ENCODE measurements at places on chromosomes 11 and 22.

DNA sequence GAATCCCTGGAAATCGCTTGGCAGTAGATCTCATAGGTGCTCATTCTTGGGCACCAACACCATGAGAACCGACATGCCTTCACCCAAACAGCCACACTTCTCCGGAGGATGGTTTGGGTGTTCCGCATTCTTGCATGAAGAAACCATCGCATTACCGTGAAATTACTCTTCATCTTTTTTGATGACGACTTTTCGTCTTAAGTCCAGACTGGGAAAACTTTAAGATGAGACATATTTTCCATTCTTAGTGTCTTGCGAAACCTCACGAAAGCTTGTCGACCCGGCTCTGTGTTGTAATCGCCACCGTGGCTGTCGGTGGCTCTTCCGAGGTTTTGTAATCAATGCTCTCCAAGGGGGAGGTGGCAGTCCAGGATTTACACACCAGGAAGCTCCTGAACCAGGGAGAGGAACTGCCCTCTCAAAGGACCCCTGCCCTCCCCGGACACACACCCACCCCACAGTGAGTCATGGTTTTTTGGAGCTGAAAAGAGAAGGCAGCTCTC, 1.7 kb downstream of the TOM1 start:
- no peak for DNase-seq

DNA sequence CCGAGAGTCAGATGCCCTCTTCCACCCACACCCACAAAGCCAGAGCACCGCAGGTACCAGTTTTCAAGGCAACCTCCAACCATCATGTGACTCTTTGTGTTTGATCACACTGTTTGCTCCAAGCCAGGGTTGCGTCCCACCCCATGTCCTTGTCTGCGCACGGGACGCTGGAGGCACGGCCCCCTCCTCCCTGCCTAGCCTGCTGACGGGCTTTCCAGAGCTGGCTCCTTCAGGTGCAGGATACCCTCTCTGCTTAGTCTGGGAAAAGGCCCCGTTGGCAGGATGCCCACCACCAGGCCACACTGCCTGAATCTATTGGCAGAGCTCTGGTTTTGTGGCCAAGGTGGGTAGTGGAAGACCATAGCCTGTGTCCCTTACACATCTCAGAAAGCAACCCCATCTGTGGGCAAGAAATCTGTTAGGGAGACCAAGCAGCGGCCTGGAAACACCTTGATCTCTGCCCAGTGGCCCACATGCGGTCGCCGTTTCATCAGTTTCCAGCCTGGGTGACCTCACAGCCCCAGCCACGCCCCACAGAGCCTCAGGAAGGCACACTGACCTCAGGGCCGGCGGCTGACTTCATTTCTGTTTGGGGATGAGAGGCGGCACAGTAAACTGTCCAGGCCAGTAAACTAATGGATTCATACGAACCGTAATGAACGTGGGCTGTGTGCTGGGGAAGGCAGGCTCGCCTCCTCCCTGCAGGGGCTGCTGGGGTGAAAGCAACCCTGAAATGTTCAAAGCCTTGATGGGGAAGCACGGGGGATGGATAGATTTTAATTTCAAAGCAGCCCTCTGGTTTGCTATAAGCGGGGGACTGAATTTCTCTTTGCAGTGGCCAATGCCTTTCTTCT, 25.8 kb downstream of the CDPF1 start:
- DNase-seq = no peak

DNA sequence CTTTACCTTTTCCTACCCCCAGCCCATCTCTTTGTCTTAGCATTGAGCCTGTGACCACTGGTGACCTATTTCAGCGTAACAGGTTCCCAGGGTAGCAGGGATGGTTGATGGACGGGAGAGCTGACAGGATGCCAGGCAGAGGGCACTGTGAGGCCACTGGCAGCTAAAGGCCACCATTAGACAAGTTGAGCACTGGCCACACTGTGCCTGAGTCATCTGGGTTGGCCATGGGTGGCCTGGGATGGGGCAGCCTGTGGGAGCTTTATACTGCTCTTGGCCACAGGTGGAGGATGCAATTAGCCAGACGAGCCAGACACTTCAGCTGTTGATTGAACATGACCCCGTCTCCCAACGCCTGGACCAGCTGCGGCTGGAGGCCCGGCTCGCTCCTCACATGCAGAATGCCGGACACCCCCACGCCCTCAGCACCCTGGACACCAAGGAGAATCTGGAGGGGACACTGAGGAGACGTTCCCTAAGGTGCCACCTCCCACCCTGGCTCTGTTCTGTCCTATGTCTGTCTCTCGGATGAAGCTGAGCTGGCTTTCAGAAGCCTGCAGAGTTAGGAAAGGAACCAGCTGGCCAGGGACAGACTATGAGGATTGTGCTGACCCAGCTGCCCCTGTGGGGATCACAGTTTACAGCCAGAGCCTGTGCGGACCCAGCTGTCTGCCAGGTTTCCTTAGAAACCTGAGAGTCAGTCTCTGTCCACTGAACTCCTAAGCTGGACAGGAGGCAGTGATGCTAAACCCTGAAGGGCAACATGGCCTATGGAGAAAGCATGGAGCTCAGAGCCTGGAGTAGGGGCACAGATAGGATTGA, 29.8 kb downstream of the PIK3IP1 start:
- DNase-seq = no peak

GRCh38 chr11:131739243-131739882, 368.9 kb downstream of the NTM start:
- DNase-seq = no peak

- DNase-seq = no peak
Observed at GRCh38 chr22:44183287-44183588, 2.5 kb downstream of the PARVG start.

GRCh38 chr11:67022341-67022933, 497 bp upstream of the SYT12 start:
- DNase-seq = no peak

DNA sequence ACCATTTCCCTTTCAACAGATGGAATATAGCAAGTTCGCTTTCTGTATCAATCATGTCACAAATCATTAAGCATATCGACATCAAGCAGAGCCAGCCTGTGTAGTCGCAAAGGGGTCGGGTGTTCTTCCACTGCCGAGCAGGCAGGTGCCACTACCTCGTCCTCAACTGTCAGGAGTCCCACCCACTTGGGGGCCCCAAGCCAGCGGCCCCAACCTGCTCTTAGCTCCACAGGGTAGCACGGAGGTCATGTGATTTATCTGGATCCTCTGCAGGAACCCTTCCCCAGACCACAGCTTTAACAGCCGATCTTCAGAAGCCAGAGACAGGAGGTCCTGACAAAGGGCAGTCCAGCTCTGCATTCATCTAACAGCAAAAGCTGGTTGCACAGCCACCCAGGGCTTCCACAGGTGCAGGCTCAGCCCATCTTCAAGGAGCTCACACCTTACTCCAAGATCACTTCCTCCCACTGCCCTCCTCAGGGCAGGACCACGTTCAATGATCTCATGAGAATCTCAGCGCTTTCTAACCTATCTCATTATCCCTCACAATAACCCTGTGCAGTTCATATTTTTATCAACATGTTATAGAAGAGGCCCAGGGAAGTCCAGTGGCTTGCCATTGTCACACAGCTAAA, 110.2 kb downstream of the TRIM29 start:
- DNase-seq = no peak

DNA sequence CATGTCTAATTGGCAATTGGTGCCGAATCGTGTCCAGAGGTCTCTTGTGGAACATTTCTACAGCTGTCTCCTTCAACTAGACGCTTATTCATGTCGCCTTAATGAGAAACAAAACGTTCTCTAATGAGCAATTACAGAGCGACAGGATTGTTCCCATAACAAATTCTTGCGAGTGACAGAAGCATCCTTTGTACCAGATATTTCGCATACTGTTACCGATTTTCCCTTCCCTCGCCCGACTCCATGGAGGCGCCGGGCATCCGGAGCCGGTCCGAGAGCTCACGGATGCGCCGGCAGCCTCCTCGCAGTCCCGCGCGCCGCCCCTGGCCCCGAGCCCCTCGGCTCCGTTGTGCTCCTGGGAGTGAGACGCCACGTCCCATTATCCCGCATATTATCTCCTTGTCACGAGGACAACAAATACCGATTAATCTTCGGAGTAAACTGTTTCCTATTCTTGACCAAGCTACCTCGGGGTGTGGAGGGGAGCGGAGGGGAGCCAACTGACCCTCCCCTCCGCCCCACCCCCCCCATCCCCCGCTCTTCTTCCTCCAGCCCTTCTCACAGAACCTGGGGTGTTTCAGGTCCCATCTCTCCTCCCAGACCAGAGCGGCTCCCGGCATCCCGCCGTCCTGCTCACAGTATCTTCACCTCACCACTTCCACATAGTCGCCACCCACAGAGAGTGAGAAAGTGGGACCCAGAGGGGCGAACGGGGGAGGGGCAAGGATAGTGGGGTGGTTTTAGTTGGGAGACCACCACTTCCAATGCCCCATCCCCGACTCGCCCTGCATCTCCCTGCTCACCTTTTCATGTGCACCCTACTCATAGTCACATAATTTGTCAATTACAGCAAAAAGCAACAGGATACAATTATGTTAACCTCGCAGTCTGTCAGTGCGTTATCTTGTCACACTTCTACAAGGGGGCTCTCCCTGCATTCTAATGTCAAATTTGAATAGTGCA, 11.4 kb downstream of the PAX6 start:
- DNase-seq = no peak

DNA sequence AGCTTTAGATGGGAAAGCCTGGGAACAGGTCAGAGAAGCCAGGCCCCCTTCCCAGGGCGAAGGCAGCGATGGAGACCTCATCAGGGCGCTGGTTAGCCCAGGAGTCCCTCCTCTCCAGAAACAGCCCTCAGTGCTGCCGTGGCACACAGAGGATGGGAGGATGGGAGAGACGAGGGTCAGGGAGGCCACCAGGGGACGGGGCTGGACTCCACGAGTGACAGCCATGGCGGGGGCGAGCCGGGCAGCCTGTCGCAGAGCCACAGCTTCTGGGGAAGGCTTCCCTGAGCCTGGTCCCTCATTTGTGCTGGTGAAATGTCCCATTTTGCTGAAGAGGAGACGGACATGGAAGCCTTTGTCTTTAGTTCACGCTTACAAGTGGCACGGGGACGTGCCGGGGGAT, 1390.5 kb downstream of the TBC1D22A start:
- no peak for DNase-seq

DNA sequence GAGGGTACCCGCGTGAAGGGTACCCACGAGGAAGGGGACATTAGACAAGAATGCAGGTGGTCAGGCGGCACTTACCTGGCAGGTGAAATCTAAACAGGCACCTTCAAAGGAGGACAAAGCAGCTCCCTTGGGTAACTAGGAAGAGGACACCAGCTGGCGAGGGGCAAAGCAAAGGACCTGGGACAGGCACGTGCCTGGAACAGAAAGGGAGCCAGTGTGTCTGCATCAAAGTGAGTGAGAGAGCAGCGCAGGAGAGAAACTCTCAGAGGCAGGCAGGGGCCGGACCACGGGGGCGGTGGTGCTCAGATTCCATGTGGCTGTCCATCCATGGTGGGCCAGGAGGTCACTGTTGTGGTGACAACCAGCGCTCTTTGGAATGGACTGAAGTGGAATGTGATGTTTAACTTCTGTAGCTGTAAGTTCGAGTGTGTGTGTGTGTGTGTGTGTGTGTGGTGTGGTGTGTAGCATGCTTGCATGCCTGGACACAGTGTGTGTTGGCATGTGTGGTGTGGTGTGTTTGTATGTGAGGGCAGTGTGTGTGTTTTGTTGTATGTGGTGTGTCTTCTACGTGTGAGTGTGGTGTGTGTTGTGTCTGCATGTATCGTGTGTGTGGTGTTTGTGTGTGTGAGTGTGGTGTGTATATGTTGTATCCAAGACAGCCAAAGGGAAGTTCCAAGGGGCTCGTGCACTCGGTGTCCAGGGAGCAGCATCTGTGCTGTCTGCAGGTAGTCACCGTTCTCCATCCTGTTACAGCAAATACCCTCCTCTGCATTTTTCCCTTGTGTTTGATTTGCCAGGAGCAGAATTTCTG, 86.4 kb downstream of the CDKN1C start:
- peak; percentile 58 for DNase-seq

- DNase-seq = no peak
Observed at GRCh38 chr11:80173371-80174136, 732.7 kb upstream of the TENM4 start.

GRCh38 chr11:93942176-93942575, 79.0 kb upstream of the HEPHL1 start:
- no peak for DNase-seq

DNA sequence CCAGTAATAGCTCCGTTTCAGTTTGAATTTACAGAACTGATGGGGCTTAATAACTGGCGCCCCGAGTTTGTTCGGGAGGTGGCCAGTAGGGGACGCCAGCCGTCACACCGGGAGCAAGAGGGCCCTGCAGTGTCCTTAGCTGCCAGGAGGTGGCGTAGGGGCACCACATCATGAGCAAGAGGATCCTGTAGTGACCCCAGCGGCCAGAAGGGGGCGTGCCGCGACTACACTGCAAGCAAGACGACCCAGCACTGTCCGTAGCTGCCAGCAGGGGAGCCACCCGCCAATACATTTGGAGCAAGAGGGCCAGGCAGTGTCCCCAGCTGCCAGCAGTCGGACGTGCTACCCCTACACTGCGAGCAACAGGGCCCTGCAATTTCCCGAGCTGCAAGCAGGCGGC, 663.7 kb upstream of the B3GAT1 start:
- DNase-seq = peak; percentile 79

DNA sequence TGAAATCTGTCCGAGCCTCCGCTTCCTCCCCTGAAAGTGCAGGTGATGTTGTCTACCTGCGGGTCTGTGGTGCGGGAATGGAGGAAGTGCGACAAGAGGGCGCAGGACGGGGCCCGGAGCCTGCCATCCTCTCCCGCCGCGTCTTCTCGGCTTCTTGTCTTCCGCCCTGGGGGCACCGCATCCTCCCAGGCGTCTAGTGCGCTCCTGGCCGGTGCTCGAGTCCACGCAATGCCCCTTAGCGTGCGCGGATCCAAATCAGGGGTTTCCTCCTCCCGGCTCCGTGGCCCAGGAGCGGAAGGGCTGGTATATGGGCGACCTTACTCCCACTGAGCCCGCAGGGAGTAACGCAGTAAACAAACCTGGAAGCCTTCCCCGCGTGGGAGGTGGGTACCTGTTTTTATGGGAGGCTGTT, 405 bp downstream of the SFI1 start:
- DNase-seq = peak; percentile 76

- no peak for DNase-seq
Observed at GRCh38 chr22:31646186-31647019, 15.6 kb downstream of the PISD start.

DNA sequence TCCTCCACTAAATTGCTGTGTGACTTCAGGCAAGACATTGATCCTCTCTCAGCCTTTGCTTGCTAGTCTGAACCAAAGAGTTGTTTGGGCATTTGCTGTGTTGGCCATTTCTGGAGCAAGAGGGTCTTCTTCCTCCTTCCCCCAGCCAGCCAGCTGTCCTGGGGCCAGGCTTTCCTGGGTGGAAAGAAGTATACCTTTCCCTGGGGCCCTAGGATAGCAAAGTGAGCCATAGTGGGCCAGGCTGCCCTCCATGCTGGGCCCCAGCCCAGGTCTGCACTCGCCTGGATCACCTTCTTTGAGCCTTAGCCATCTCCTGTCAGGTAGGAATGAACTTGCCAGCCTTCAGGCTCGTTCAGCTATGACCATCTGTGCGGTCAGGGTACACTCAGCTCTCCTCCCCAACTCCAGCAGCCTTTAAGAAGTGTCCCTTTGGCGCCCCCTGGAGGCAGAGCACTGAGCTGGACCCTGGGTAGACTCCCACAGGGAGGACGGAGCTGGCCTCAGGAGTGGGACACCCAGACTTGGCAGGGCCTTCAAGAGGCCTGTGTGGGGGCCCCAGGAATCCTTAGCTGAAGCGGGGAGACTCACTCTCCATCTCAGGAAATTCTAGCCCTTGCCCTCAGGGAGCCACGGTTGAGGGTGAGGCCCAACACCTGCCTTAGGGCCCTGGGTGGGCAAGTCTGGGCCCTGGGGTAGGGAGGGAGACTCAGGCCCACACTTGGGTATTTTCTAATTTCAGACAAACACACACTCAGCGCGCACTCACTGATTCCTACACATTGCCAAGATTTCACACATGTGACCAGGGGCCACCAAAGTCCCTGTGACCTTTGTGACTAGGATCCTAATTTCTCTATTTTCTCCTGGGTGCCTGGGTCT, 35.6 kb upstream of the TPBGL start:
- peak; percentile 88 for DNase-seq
